ENCODE measurements at places on chromosomes 7 and 10. TPM values are rescaled to one million over a fixed set of nuclear protein-coding genes. Genes with fewer than 3 reads are reported as not detected.

DNA sequence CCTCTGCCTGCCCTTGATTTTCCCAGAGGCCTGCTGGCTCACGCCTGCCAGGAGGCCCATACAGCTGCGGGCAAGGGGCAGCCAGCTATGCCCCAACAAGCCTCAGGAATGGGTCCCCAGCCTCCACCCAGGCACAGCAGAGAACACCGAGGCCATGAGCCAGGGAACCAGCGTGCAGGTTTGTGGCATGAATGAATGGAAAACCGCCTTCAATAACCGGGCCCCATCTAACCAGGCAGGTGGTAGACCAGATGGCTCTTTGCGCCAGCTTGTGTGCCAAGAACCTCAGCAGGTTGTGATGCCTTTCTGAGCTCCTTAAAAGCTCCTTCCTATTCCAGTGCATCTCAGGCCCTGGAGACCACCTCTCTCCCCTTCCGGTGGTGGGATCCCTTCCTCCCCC lies 50.2 kb downstream of the ELFN1 start:
- DNase-seq: no peak

- DNase-seq: no peak
Observed at GRCh38 chr7:108659261-108659660, 89.6 kb downstream of the DNAJB9 start.

- DNase-seq: no peak
Observed at GRCh38 chr10:60846173-60846572, 67.9 kb downstream of the CDK1 start.

- no peak for DNase-seq
Observed at GRCh38 chr7:33191340-33191739, 62.0 kb downstream of the BBS9 start.

DNA sequence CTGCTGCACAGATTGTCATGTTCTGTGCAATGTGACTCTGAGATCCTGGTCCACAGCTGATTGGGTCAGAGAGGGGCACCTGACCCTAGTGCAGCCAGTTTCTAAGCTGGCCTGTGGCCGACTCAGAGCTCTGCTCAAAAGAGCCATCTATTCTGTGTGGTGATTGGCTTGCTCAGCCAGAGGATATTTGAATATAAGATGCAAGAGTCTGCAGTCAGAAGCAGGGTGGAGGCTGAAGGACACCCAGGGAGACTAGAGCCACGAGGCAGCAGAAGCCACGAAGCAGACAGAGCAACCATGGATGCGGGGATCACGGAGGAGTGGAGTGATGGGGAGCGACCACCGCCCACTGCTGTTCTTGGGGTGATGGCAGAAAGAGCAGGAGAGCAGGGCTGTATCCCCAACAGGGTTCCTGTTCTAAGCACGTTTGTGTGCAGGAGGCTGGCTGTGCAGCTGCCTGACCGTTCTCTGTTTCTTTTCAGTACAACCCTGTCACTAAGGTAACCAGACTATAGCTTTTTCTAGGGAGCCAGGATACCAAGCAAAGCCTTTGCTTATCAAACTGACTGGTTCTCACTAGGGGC lies 19.5 kb upstream of the RHEB start:
- no peak for DNase-seq

- DNase-seq: no peak
Observed at GRCh38 chr10:119305860-119306513, 98.6 kb downstream of the GRK5 start.

VSTM2A gene
- not detected for total RNA-seq

STOX1 gene
- 1.3 TPM for total RNA-seq

GRCh38 chr10:124724279-124725027 lies 19.7 kb downstream of the FAM53B start:
- DNase-seq: no peak

GRCh38 chr10:12262278-12262981 lies 66.4 kb downstream of the CDC123 start:
- no peak for DNase-seq

DNA sequence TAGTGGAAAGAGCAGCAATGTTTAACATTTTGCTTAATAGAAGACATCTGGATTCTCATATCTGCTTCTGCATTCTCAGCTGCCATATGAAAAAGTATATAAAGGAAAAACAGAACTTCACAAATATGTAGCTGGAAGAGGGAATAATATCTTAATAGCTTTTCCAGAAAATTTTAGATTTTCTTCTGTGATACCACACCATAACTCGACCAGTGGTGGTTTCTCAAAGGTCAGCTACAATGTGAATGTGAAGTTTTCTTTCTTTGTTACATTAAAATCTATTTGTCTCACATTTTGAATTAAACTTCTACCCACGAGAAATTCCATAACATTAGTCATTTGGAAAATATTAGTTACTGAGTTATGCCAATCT lies 339.8 kb downstream of the PARD3 start:
- no peak for DNase-seq

DNA sequence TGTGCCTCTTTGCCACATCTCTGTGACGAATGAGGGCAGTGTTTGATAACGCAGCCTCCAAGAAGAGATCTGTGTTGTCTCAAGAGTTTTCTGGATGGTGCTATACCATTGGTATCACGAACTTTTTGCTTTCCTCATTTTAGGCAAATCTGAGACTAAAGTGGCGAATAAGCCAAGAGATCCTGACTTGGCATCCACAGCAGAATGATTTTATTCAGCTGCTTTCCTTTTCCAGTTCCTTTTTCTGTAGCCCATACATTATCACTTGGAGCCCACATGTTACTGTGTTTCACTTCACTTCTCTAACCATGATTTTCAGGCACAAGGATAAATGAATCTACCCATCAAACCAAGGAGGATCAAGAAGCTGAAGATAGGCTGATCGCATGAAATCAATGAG lies 177.9 kb upstream of the PTN start:
- no peak for DNase-seq

GIMAP5 gene
- total RNA-seq: not detected

GRCh38 chr7:8042796-8043535 lies 74.4 kb downstream of the GLCCI1 start:
- no peak for DNase-seq

All from osteocyte (in vitro differentiated cells).